ENCODE measurements at places on chromosomes 1 and 21.

- DNase-seq = no peak
Observed at GRCh38 chr1:179825206-179825605, 52.4 kb downstream of the TOR1AIP2 start.

DNA sequence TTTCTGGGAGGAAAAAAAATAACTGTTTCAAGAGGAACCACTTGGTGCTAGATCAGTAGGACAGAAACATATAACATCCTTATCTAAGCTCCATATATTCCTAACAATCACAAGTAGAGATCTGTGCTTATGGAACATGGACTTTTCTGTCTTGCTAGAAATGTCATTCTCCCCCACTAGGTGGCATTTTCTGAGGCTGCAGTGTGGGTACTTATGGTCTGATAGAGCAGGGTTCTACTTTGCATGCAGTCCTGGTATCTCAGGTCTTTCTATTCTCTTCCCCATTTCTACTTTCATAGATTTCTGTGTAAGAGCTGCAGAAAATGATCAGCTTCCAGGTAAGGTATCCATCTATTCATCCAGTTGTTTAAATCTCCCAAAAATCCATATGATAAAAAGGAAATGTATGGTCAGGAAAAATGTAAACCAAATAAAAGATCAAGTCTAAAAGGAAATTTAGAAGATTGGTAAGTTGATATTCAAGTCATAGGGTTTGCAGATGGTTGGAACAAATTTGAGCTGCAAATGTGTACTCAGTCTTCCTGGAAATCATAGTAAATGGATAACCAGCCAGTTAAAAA is 1.5 kb downstream of the ZNF684 start:
- DNase-seq = peak; percentile 3

GRCh38 chr1:5660141-5660935 is 331.9 kb downstream of the NPHP4 start:
- DNase-seq = no peak

- DNase-seq = no peak
Observed at GRCh38 chr1:75518686-75519085, 92.2 kb downstream of the SLC44A5 start.

- DNase-seq = no peak
Observed at GRCh38 chr1:24803987-24804530, 58.8 kb downstream of the CLIC4 start.

DNA sequence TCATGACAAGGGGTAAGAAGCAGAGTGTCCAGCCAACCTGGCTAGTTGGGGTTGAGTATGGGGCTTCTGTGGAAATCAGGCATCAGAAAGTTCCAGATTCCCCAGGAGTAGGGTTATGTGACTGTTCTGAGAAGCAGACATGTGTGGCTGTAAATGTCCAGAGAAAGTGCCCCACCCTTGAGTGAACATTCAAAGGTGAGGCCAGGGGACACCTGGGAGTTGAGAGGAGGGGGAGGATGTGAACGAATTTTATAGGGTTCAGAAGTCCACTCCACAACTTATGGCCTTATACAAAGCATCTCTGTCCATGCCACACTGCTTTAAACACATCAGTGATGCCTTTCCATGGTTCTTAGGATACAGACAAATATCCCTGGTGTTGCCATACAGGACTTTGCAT is 133.3 kb downstream of the IGSF21 start:
- no peak for DNase-seq

DNA sequence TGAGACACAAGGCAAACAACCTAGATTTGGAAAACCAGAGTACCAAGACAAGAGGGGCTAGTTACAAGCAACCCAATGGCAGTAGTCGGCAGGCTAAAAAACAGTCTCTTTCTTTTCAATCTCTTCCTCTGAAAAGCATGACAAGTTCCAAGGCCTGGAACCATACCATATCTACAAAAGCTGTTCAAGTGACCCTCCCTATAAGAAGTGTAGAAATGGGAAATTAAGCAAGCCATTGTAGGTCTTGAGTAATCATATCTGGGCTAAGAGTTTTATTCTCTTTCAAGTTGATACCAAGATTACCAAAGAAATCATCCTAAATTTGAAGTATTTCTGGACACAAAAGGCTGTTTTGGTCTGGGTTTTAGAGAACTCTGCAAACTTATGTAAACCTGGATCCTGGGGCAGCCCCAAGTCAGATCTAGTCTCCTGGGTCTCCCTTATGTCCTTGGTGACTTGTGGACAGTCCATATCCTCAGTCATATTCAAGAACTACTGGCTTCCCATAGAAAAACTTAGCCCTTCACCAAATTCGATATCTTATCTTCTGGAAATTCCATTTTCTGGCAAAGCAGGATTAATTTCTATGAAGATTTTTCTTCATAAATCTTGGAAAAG is 24.7 kb downstream of the FMO3 start:
- no peak for DNase-seq

GRCh38 chr1:228853637-228854036 is 118.4 kb downstream of the RHOU start:
- no peak for DNase-seq

DNA sequence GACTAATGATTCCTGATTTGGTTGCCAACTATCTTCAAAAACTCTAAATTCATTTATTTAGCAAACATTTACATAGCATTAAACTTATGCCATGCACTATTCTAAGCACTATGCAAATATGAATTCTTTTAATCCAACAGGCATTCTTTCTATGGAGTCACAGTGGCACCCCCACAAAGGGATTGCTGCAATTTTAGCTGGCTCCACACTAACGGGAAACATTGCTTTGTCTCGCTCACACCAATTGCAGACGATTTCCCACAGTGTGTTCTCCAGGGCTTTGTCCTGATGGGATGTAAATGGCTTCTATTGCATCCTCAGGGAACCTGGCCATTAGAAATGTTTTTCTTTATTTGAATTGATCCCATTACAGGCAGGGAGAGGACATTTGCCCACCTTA is 259.1 kb downstream of the BARHL2 start:
- DNase-seq = no peak

GRCh38 chr21:40481764-40482163 is 365.2 kb downstream of the DSCAM start:
- DNase-seq = no peak

DNA sequence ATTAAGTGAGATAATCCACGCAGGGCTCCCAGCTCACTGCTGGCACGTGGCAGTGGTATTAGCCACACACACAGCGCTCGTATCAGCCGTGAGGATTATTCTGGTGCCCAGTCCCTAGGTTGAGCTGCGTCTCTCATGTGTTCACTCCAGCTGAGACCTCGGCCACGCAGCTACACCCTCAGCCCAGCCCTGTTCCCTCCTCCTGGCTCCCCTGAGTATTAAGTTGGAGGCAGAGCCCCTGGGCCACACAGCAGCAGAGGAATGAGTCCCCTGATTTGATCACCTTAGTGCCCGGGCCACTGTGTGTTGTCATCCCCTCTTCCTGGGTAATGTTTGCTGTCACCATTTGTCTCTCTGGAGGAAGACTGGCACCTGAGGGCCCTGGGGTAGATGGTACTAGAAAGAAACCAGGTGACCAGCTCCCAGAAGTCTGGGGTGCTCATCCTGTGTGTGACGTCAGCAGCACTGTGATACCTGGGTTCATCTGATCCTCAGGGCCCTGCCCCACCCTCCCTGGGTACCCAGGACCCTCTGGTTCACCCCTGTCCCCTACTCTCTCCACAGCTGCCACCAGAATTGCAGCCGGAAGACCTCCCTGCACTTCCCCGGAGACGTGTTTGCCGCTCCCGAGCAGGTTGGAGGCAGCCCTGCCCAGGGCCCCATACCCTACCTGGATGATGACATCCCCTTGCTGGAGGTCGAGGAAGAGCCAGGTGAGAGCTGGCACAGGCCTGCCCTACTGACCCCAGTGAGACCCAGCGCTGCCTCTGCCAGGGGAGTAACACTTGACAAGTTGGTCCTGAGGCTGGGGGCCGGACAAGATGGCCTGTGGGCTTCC is 40.1 kb downstream of the DISP3 start:
- no peak for DNase-seq

DNA sequence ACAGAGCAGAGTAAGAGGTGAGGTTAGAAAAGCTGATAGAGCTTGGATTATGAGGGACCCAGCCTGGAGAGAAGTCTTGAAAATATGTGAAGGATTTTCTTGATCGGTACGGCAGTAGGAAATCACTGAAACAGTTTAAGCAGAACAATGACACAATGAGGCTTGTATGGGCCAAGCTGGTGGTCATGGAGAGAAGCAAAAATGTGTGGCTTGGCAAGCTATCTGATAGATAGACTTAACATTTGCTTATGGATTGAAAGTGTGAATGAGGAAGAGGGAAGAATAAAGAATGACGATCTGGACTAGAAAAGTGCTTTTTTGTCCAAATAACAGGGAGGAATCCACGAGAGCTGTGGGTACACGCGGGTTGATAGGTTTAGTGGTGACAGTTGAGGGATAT is 15.4 kb upstream of the XPR1 start:
- DNase-seq = no peak

DNA sequence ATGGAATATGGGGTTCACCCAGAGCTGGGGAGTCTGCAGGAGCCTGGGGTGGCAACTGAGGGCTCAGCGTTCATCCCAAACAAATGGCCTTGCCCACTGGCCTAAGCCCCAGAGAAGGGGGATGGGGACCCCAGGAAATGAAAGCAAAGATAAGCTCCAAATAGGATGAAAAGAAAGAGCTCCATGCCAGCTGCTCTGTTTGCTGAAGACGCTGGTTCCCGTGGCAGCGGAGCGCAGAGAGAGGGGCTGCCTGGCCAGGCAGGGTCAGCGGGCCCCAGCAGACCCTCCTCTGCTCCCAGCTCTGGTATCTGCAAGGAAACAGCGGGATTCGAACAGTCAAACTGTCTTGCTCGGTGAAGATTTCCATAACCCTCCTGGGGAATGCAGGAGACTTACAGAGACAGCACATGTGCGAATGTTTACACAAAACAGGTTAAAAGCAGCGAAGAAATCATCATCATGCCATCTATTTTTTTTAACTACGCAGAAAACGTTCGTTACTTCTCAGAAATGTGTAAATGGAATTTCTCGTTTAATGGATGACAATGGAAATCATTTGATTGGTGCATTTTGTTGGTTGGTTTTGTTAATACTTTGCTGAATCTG is 94.4 kb downstream of the PDE9A start:
- no peak for DNase-seq

DNA sequence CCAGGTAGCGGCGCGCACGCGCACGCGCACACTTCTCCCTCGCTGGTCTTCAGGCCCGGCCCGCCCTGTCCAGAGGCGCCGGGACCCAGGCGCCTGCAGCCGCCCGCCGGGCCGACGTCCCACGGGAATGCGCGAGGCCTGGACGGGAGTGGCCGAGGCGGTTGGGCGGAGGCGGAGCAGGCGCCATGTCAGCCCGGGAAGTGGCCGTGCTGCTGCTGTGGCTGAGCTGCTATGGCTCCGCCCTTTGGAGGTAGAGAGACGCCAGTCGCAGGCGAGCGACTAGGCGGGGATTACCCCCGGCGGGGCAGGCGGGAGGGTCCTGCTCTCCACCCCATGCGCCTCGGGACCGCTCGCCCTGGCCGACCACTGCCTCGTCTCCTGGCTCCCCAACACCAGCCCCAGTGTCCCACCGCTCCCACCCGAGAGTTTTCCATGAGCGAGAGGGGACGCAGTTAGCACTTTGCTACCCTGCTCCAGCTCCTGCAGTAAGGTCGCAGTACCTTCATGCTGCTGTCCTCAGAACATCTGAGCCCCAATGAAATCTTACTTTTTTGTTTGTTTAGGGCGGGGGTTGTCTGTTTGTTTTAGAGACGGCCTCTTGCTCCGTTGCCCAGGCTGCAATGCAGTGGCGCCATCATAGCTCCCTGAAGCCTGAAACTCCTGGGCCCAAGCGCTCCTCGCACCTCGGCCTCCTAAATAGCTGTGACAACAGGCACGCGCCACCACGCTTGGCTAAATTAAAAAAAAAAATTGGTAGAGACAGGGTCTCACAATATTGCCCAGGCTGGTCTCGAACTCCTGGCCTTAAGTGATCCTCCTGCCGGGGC is at the start of gene CATSPERE:
TSS of gene CATSPERE (plus strand) at position 29 of the 827 bp plus-strand sequence. CDS start at position 186, 157 bp downstream.
- DNase-seq = no peak

- DNase-seq = no peak
Observed at GRCh38 chr21:42153746-42154145, 65.2 kb upstream of the ABCG1 start.

GRCh38 chr21:35357041-35357780 is 308.1 kb upstream of the RUNX1 start:
- DNase-seq = no peak

- DNase-seq = no peak
Observed at GRCh38 chr1:192436441-192437078, 119.8 kb downstream of the RGS21 start.

DNA sequence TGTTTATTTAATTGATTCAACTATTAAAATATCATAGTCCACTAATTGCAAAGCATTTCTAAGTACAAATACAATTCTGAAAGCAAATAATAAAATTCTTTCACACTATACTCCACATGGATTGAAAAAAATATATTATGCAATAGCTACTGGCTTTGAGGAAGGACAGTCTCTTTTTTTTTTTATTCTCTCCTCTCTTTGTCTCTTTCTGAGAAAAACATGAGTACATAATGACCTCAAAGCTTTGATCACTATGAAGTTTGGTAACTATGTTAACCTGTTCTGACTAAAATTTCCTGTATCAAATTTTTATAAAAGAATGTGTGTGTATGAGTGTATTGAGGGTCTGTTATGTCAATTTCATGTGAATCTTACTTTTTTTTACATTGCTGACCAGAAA is 96.2 kb downstream of the RGS2 start:
- DNase-seq = no peak

DNA sequence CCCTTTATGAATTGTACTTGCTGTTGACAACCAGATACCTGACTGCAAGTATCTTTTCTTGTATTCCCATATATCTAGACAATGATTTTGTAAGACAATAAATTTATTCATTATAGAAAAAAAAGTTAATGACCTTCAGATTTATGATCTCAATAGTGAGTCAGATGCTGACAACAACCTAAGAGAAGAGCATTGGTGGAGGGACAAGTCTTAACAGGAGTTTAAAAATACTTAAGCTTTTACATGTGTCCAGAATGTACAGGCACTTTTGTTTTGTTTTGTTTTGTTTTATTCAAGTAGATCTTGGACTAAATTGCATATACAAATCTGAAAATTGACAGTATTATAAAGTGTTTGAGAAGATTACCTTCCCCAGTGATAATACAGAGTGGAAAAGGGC is 1544.6 kb upstream of the B3GALT2 start:
- no peak for DNase-seq

DNA sequence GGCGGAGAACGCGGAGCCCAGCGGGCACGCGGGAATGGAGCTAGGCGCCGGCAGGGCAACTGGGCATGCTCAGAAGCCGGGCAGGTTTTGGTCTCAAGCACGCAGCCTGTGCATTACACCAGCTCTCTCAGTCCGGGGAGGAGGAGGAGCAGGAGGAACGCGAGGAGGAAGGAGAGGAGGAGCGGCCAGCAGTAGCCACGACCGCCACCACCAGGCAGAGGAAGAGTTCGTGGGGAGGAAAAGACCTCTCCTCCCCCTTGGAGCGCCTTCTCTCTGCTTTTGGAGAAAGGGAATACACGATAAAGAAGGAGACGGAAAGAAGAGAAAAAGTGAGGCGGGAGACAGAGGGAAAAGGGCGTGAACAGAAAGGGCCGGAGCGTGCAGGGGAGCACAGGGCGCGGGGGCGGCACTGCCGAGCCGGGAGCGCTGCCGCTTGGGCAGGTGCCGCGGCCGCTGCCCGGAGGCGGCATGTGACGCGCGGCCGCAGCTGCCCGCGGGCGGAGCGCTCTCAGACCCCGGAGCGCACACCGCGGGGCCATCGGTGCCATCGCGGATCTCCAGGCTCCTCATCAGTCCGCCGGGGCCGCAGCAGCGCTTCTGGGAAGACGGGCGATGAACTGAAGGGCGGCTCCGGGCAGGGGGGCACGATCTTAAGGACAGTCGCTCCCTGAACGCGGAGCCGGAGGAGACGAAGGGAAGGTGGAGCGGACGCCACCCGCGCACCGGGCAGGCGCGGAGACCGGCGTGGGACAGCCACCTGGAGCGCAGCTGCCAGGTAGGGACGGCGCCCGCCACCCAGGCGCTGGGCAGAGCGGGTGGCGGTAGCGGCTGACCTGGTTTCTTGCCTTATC is at the start of gene CHRM3:
TSS of gene CHRM3 (plus strand) at position 116 of the 851 bp plus-strand sequence. CDS start 520,884 bp downstream, outside the sequence.
- no peak for DNase-seq

All from SIG-M5 (cell line).